Stromal cell of bone marrow (primary cell): ENCODE measurements at places on chromosomes 1 and 21.

DNA sequence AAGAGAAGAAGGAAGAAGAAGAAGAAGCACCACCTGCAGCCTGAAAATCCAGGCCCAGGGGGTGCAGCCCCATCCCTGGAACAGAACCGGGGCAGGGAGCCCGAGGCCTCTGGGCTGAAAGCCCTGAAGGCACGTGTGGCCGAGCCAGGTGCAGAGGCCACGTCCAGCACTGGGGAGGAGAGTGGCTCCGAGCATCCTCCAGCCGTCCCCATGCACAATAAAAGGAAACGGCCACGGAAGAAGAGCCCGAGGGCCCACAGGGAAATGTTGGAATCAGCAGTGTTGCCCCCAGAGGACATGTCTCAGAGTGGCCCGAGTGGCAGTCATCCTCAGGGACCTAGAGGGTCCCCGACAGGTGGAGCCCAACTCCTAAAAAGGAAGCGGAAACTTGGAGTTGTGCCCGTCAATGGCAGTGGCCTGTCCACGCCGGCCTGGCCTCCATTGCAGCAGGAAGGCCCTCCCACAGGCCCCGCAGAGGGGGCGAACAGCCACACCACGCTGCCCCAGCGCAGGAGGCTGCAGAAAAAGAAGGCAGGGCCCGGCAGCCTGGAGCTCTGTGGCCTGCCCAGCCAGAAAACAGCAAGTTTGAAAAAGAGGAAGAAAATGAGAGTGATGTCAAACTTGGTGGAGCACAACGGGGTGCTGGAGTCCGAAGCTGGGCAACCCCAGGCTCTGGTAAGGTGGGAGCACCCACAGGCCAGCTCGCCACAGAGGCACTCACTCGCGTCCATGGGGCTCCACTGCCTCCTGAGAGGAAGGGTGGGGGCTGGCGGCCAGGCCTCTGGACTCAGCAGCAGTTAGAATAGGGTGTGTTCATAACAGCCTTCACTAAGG lies 28.4 kb downstream of the RRP1B start:
- DNase-seq = no peak

DNA sequence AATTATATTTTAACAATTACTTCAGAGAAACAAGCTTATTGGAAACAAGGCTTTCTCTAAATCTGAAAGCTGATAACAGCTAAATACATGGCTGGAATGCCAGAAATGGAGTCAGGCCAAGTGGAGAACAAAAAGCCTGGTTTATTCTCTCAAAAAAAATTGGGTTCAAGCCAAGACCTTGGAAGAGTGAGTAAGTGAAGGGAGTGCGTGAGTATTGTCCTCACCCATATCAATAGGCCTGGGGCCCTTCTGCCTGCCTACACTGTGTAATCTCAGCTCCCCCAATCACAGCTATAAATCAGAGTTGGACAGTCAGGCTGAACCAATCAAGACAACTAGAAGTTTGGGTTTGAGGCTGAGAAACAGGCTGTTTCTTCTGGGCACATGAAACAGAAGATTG lies 7.4 kb downstream of the KYAT3 start:
- DNase-seq = peak; percentile 76

DNA sequence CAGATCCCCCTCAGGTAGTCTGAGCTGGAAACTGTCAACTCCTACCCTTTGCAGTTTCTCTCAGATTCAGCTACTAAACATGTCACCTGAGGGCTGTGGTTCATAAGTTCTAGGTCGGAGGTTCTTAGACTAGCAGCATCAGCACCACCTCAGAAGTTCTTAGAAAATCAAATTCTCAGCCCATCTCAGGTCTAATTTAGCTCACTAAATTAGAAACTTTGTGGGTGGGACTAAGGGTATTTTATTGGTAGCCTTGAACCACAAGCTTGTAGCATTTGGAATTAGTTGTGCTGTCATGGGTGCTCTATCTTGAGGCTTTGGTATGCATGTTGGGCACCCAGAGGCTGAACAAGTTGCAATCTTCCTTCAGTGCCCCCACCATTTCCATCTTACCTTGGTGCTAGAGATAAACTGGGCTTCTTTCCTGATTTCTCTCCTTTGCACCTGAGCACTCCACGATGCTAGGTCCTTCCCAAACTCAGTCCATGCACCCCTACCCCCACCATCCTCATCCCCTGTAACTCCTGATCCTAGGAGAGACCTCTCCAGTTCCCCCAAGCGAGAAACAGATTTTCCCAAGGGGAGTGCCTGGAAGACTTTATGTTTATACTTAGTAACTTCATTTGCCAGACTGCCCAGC lies 54.2 kb downstream of the S1PR1 start:
- no peak for DNase-seq

- DNase-seq = peak; percentile 96
Observed at GRCh38 chr1:84847253-84848250, 45.5 kb downstream of the LPAR3 start.

DNA sequence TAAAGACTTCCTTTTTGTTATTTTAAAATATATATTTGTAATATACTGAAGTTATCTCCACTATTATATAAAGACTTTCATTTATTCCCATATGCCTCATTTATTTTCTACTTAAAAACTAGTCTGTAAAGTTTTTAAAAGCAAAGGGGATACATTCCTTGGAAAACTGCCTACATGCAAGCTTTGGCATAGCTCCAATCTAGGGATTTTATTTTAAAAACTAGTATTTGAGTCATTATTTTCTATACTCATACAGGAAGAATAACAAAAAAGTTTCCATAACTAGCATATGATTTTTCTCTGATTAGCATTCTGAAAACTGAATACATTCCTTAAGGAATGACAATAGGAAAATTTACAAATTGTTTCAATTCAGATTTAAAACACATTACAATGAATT lies 88.9 kb downstream of the COL24A1 start:
- DNase-seq = no peak

- DNase-seq = no peak
Observed at GRCh38 chr1:970973-971730, 4.9 kb downstream of the PLEKHN1 start.

- DNase-seq = no peak
Observed at GRCh38 chr1:47276850-47277249, 37.1 kb downstream of the STIL start.

- no peak for DNase-seq
Observed at GRCh38 chr1:28370239-28371009, 884 bp downstream of the PHACTR4 start.

DNA sequence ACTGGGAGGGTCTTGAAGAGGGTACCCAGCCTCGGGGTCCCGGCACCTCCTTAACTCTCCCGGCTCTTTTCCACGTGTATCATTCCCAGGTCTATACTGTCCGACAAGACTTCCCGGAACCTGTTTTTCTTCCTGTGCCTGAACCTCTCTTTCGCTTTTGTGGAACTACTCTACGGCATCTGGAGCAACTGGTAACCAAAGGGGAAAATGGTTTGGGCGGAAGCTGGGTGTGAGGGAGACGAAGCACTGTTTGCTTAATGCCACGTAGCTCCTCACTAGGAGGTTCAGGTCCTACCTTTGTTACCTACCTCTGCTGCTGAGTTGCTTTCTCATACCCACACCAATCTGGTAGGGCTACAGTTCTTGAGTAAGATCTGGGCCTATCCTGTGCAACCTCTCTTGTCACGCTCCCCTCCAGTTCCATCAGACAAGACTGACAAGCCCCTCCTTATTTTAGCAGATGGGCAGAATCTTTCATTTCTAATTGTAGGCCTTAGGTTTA lies 642 bp downstream of the SLC30A7 start:
- peak; percentile 26 for DNase-seq

DNA sequence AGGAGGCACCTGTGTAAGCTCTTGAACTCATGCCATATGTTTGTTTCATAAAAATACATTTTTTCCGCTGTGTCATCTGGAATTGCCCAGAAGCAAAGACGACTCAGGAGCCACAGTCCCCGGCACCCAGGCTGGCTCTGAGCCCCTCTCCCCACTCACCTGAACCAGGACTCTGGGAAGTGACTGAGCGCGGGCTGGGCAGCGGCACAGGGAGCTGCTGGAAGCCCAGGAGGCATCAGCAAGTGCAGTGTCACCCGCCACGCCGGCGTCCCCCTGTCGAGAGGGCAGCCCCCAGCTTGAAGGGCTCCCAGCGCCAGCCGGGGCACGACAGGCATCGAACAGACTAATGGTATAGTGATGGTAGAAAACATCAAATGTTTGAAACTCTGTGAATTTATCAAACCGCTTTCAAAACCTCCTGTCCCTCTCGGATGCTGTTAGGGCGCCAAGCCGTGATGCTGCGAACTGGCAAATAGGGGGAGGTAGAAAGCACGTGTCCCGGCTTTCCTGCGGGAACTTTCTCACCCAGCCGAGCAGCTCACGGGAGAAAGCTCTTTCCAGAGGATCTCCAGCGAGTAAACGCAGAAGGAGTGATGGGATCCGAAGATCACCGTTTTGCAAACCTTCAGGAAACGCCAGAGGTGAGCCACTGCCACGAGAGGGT lies 57.8 kb upstream of the COL18A1 start:
- no peak for DNase-seq

- DNase-seq = peak; percentile 45
Observed at GRCh38 chr21:35619184-35619583, 441.1 kb downstream of the SETD4 start.
